ENCODE measurements at places on chromosomes 13 and 19.

- no peak for DNase-seq
Observed at GRCh38 chr19:38743394-38744297, 628 bp downstream of the CAPN12 start.

DNA sequence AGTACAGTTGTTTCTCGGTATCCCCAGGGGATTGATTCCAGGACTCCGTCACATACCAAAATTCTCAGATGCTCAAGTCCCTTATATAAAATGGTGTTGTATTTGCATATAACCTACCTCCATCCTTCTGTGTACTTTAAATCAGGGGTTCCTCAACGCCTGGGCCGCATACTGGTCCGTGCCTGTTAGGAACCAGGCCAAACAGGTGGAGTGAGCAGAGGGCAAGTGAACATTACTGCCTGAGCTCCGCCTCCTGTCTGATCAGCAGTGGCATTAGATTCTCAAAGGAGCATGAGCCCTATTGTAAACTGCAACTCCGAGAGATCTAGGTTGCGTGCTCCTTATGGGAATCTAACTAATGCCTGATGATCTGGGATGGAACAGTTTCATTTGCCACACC lies 42.2 kb upstream of the KCTD4 start:
- DNase-seq = no peak

DNA sequence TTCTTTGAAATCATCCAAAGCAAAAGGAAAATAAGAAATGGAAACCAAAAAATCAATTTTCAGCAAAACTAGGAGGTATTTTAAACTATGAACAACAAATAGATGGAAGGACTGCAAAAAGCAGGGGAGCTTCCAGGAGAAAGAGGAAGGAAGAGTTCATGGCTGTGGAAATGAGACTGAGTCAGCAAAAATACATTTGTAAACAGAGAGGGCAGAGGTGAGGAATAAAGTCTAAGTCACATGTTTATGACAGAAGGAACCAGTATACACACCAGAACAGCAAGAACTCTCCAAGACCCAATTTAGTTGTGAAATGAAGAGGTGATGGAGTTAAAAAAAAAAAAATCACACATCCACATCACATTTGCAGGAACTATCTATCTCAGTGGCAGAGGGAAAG lies 69.6 kb downstream of the RNASEH2B start:
- DNase-seq = no peak

DNA sequence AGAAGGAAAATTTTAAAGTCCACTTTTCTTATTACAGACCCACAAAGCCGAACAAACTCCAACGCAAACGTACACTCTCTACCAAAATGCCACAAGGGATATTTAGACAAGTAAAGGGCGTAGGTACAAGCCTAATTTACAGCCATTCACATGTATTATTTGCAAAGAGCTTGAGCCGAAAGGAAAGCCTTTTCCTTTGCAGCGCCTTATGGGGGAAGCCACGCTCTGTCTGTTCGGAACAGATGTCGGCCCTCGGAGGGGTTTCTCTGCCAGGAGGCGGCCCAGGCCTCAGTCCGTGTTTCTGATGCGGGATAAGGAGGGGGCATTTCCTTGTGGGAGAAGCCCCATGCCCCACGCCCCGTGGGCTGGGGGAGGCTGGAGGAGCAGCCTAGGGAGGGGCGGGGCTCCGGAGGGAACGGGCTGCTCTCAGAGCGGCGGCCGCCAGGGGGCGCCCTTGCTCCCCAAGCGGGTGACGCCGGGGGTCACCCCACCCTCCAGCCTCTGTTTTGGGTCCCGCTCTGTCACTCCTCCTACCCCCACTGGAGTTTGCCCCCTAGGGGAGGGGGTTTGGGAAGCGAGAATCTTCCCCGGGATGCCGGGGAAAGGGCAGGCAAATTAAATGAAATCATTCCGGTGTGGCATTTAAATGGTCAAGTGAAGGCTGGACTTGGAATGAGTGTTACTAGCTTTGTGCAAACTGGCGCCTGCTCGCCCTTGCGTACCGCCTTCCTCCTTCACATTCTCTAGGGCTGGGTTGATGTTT lies 2.9 kb downstream of the HTR2A start:
- peak; percentile 53 for DNase-seq

DNA sequence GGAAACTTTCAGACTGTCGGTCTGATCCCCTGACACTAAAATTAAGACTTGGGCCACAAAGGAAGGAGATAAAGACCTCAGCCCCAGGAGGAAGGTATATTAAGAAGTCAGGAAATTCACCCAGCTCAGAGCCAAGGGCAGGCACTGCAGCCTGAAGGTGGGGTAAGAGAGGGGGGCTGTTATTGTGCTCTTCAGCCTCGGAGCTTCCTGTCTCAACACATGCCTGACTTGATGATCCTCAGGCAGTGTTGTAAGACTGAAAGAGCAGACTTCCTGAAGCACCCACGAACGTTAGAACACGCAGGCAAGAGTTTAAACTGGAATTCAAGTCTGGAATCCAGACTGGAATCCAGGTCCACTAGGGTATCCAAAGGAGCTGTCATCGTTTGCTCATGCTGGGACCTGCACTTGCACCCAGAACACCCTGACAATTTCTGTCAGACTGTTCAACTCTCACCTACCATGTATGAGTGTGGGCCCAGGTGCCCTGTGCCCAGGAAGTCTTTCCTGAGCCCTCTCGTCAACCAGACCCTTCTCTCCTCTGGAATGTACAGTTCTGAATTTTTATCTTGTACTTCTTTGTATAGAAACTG lies 10.7 kb upstream of the FLT1 start:
- DNase-seq = no peak

GRCh38 chr13:76019421-76020044 lies 383.4 kb downstream of the LMO7 start:
- no peak for DNase-seq

Measured in fibroblast of skin of right quadriceps (primary cell).